ENCODE measurements at places on chromosomes 6 and 20. TPM values are rescaled to one million over a fixed set of nuclear protein-coding genes. Genes with fewer than 3 reads are reported as not detected.
A peak's percentile ranks its signal among the peaks of the same experiment; 100 is the strongest.

EDN1 gene
- total RNA-seq: 3.3 TPM

DNA sequence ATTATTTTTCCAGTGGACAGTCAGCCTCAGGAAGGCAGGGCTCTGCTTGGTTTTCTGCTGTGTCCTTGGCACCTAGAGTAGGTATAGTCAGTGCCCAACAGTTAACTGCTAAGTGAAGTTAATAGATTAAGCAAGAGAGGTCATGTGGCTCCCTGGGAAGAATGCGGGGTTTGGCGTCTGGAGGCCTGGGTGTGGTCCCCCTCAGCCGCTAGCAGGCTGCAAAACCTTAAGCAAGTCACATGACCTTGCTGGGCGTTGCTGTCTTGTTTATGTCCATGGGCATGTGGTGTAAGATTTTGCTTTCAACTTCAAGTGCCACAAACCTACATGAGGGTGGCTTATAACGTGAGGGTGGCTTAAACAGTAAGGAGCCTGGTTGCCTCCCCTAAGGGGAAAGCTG is 75.5 kb upstream of the SCP2D1 start:
- no peaks in the 10 kb centered on the region for H3K4me1 ChIP-seq
- no peak for DNase-seq
- no peaks in the 10 kb centered on the region for H3K36me3 ChIP-seq

DNA sequence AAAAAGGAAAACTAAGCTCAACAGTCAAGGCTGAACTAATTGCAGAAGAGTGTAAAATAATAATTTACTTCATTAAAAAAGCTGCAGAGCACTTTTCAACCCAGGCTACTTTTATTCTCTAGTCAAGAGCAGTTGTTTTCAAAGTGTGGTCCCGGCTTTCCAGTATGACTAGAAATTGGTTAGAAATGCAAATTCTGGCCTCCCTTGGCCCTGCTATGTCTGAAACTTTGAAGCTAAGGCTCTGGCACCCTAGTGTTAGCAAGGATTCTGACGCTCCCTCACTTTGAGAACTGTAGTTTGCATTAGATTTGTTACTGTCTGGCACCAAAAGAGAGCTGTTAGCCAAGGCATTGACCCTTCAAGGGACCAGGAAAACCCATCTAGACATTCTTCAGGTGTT is 9.5 kb upstream of the NXT1 start:
- DNase-seq: no peak
- no peaks in the 10 kb centered on the region for H3K36me3 ChIP-seq
- no peaks in the 10 kb centered on the region for H3K27me3 ChIP-seq
- H3K4me1 ChIP-seq: no peaks in the 10 kb centered on the region
- no peak overlapping the region for H3K4me3 ChIP-seq

GRCh38 chr20:51258582-51259165 is 235.8 kb upstream of the KCNG1 start:
- no peak overlapping the region for H3K4me3 ChIP-seq
- no peaks in the 10 kb centered on the region for H3K36me3 ChIP-seq
- peak overlapping the region; percentile 43 for H3K27ac ChIP-seq
- H3K27me3 ChIP-seq: peaks cover 51% of the 10 kb centered on the region
- peak; percentile 66 for DNase-seq

GRCh38 chr6:36314221-36315014 is 22.3 kb downstream of the BNIP5 start:
- peak overlapping the region; percentile 25 for H3K4me3 ChIP-seq
- peak overlapping the region; percentile 72 for H3K27ac ChIP-seq
- peak; percentile 80 for DNase-seq
- H3K4me1 ChIP-seq: peaks cover 39% of the 10 kb centered on the region
- H3K36me3 ChIP-seq: no peaks in the 10 kb centered on the region

DNA sequence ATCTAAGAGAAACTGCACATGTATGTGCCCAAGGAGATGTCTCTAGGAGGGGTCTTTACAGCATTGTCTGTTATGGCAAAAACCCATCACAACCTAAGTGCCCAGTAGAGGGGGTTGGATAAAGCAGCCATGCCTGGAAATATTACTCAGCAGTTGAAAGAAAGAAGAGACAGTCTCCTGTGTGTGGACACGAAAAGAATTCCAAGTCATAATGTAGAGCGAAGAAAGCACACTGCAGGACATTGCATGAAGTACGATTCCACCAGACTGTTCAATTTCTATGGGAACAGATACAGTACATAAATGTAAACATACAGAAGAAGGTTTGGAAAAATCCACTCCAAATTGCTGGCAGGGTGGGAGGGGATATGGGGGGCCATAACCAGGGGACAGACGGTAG is 7.3 kb upstream of the TGM2 start:
- H3K27ac ChIP-seq: 0 out of 2 replicates have a peak overlapping the region, but pooled peaks have one; percentile 78
- DNase-seq: no peak
- peaks cover 64% of the 10 kb centered on the region for H3K4me1 ChIP-seq
- H3K27me3 ChIP-seq: no peaks in the 10 kb centered on the region
- no peak overlapping the region for H3K4me3 ChIP-seq

GRCh38 chr6:51842061-51842803 is 245.2 kb downstream of the PKHD1 start:
- no peaks in the 10 kb centered on the region for H3K4me1 ChIP-seq
- no peak overlapping the region for H3K4me3 ChIP-seq
- no peak for DNase-seq
- no peak overlapping the region for H3K27ac ChIP-seq
- H3K36me3 ChIP-seq: no peaks in the 10 kb centered on the region
- H3K27me3 ChIP-seq: no peaks in the 10 kb centered on the region

- H3K4me3 ChIP-seq: no peak overlapping the region
- H3K27me3 ChIP-seq: no peaks in the 10 kb centered on the region
- no peak overlapping the region for H3K27ac ChIP-seq
- H3K36me3 ChIP-seq: no peaks in the 10 kb centered on the region
Observed at GRCh38 chr6:140256248-140256647, 881.8 kb upstream of the CITED2 start.

DNA sequence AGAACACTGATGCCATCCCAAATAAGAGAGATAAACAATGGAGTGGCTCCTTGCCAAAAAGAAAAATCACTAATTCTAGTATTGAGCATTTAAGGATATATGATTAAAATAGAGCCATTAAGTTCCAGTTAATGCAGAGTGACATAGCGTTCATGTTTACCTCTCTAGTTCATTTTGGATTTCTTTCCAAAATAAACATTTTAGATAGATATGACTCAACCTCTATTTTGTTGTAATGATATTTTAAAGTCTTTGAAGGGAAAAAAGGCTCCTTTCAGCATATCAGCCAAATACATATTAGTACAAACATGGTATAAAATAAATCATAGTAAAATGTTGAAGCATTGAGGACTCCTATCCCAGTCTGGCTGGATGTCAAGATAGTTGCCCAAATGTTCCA is 33.4 kb downstream of the RWDD2A start:
- no peaks in the 10 kb centered on the region for H3K4me1 ChIP-seq
- no peak overlapping the region for H3K4me3 ChIP-seq

Measured in PC-9 (cell line).